ENCODE measurements at places on chromosomes 3 and 15. TPM values are rescaled to one million over a fixed set of nuclear protein-coding genes. Genes with fewer than 3 reads are reported as not detected.

Gene LEKR1
- 3.2 TPM for polyA plus RNA-seq

DNA sequence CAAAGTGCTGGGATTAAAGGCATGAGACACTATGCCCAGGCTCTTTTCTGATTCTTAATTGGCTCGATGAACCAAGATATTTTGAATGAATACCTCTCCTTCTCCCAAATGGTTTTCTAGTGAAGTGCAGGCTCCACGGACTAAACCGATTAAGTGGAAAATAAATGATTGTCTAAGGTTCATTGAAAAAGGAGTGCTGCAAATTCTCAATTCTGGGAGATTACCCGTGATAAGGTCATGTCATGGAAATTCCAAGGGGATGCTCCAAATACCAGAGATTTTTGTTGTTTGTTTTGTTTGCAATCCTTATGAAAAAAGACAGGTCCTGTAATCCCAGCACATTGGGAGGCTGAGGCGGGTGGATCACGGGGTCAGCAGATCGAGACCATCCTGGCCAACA is 406.9 kb upstream of the TBL1XR1 start:
- DNase-seq = no peak

GRCh38 chr3:16249336-16249735 is 15.4 kb downstream of the DPH3 start:
- no peak for DNase-seq

- DNase-seq = no peak
Measured at GRCh38 chr15:80798911-80799310, 19.7 kb downstream of the CEMIP start.

Gene SEMA3G
- 19.1 TPM for polyA plus RNA-seq

DNA sequence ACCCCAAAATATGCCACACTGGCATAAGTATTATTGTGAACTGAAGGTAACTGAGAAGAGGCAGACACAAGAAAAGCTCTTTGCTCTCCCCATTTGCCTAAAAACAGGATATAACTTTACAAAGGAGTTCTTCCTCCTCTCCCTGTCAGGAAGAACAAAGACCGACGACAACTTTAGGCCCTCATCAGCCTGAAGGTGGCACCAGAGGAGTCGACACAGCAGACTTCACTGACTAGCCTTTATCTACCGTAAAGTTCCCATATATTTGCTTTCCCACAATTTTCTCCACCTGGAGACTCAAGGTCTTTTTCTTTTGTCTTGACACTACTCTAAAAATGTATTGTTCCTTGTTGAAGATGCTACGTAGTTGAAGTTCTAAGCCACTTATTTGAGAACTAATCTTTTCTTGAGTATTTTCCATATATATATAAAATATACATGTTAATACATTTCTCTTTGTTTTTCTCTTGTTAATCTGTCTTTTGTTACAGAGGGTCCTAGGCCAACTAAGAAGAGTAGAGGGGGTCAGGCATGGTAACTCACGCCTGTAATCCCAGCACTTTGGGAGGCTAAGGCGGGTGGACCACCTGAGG is 16.2 kb upstream of the XIRP1 start:
- DNase-seq = peak; percentile 47

- no peak for DNase-seq
Measured at GRCh38 chr3:70982700-70983140, 600.8 kb downstream of the FOXP1 start.

DNA sequence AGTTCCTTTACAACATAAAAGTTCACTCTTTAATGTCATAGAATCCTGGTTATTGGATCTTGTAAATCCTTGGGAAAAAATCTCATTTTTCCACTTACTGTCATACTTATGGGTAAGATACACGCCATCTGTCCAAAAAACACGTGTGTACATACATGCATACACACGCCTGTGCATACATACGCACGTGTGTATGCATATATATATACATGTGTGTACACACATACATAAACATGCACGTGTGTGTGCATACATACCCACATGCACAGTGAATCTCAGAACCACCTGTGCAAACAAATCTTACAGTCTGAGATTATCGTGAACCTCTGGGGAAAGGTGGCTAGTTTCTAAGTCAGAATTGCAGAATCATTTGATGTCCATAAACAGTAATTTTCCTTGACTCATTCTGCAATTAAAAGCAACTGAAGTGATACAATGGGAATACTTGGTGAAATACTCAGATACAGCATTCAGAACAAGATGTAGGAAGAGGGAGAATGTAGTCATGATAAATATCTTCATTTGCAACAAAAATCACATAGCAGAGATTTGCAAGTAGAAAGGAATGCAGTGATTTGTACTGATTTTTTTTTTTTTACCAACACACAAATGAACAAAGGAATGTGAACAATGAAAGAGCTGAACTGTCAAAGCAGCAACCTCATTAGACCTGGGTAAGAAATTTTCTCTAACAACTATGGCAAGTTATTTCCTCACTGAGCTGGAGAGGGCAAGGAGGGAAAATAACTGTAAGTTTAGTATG is 160.6 kb upstream of the POU1F1 start:
- no peak for DNase-seq

Gene CFAP91
- polyA plus RNA-seq = 35.7 TPM

GRCh38 chr15:57144448-57144847 is 226.0 kb downstream of the TCF12 start:
- no peak for DNase-seq

Gene ITGB5
- 85.0 TPM for polyA plus RNA-seq

DNA sequence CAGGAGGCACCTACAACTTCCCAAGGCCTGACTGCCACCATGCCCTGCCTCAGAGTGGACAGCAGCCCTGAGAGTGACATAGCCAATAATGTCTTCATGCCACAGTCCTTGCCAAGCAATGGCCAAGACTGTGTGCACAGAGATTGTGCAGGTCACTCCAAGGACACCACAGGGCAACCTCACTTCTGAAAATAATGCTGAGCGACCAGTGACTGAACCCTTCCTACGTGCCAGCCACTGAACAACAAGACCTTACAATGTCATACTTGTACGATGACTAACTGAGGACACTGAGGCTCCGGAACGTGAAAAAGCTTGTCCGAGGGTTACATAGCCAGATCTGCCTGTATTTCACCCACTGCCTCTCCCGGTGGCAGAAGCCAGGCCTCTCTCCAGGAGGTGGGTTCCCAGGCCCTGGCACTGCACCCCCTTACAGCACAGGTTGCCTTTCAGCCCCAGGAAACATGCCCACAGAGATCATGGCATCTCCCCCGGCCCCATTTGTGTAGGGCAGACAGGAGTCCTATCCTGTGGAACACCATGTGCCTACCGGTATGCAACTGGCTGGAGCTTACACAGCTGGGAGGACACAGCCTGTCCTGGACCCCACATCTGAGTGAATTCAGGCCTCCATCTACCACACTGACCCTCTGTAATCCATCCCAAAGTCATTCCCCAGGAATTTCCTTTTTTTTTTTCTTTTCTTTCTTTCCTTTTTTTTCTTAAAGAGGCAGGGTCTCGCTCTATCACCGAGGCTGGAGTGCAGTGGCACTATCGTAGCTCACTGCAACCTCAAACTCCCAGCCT is 72.3 kb downstream of the SLC12A8 start:
- no peak for DNase-seq

DNA sequence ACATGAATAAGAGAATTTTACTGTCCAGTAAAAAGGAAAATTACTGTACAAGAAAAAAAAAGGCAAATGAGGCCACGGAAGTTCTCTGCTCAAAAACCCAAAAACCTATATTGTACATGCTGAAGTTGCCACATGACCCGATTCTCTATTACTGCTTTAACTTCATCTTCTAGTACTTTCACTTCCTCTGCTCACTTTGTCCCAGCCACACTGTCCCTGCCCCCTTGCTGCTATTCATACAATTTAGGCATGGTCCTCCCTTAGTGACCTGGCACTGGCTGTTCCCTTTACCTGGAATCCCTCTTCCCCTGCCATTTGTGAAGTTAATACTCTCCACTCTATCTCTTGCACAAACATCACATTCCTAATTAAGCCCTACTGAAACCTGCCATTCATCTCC is 457.4 kb downstream of the MAGI1 start:
- no peak for DNase-seq

DNA sequence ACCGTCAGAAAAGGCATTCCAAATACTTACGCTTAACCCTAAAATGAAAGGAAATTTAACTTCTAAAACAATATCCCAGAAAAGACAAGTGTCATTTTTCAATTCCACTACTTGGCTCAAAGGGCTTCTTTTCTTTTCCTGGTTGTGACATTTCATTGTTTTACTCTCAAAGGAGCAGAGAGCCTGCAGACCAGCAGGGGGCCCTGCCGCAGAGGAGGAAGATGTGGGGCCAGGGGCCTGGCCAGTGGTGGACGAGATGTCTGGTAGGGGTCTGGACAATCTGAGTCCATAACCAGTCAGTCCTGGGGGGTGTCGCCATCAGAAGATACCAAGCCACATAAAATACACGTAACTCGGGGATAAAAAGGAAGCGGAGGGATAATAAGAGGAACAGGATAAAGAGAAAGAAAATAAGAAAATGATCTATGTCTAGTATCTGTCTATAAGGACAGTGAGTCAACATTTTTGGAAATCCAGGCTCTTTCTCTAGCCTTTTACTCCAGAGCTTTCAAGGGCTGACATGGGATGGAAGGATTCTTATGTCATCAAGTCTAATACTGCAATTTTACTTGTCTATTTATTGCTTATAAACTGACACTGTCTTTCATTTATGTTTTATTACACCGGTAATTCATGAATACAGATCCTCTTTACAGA is 54.2 kb upstream of the ARHGEF3 start:
- DNase-seq = no peak

- no peak for DNase-seq
Measured at GRCh38 chr3:115699706-115700105, 76.4 kb downstream of the GAP43 start.

- no peak for DNase-seq
Measured at GRCh38 chr3:124563376-124563775, 166.9 kb upstream of the UMPS start.

Gene DCLK3
- polyA plus RNA-seq = 0.86 TPM

Gene ADAMTSL3
- polyA plus RNA-seq = 2.8 TPM

GRCh38 chr3:123543950-123544349 is 40.9 kb downstream of the HACD2 start:
- DNase-seq = no peak

DNA sequence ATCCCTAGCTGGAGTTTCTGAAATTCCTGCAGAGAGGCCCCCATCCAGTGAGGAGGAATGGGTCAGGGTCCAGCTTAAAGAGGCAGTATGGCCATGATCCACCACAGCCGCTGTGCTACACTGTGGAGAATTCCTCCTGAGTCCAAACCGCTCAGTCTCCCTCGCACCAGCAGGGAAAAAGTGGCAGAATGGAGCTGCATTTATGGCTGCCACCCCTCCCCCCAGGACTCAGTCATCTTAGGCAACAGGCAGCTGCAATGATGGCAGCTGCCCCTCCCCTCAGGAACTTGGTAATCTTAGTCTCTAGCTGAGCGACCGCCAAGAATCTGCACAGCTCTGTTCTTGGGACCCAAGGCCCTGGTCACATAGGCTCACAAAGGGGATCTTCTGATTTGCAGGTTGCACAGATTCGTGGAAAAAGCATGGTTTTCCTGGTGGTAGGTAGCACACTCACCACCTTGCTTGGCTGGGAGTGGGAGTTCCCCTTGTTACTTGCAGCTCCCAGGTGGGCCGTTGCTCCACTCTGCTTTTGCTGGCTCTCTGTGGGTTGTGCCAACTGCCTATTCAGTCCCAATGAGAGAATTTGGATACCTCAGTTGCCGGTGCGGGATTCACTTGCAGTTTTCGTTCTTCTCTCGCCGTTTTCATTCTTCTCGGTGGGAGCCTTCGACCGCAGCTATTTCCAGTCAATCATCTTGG is 204.1 kb downstream of the STXBP5L start:
- no peak for DNase-seq

GRCh38 chr3:23496165-23496564 is 293.0 kb downstream of the UBE2E2 start:
- no peak for DNase-seq

Gene EPB42
- polyA plus RNA-seq = 0.80 TPM

- no peak for DNase-seq
Measured at GRCh38 chr3:41751597-41751996, 210.3 kb downstream of the ULK4 start.

Gene CHDH
- polyA plus RNA-seq = 8.8 TPM

Gene ESYT3
- polyA plus RNA-seq = 3.1 TPM

DNA sequence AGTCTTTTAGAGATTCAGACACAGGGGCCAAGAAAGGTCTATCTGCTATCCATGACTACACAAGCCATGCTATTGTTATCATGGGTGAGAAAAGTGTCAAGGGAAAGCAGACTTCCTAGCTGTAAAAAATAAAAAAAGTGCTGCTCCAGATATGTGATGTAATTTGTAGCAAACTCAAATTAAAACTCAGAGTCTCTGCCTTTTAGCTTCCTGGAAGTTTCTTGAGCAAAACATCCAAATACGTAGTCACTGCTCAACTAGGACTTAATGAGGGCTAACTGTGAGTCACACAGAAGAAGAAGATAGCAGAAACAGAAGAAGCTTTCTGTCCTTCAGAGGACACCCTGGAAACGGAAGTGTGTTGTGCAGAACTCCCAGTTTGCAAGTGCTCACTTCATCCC is 393.4 kb upstream of the NR2F2 start:
- no peak for DNase-seq

DNA sequence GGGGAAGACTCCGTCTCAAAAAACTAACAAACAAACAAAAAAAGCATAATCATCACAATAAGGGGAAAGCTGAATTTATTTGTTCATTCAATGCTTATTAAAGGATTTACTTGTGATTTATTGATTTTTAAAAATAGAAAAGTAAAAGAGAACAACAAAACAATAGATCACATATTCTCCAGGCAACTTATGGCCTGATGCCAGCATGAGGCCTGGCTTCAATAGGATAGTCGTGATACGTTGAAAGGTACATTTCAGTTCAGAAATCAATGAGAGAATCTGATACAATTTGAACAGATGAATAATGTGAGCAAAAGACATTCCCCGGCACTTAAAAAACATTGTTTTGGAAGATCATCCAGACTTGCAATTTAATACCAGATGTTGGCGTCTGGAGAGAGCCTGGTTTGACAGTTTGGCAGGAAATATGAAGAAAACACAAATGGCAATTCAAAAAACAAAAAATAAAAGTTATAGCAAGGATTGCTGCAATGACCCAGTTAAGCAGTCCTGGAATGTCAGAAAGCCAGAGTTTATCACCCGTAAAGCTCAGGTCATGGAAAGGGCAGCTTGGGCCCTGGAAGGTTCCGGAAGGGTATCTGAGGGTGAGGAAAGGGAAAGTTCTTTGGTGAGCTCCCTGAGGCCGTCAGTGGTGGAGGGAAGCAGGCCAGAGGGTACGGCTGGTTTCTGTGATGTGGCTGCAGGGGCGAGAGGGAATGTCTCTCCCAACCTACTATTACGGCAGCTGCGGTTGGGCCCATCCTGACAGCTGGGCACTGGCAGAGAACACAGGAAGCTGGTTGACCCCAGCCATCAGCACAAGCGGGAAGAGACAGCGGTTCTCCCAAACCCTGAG is 230.2 kb upstream of the HES1 start:
- no peak for DNase-seq

Gene PLCH1
- polyA plus RNA-seq = 13.6 TPM

GRCh38 chr3:70992562-70993204 is 590.8 kb downstream of the FOXP1 start:
- no peak for DNase-seq

- DNase-seq = no peak
Measured at GRCh38 chr3:40186508-40186907, 123.0 kb upstream of the EIF1B start.

Gene PARP15
- 0.45 TPM for polyA plus RNA-seq

All from left kidney (tissue), 8 donors.